ENCODE measurements at places on chromosomes 12 and 14. TPM values are rescaled to one million over a fixed set of nuclear protein-coding genes. Genes with fewer than 3 reads are reported as not detected.

Gene ACSS3
- 30.9 TPM for total RNA-seq

Gene EXD2
- 18.8 TPM for total RNA-seq

GRCh38 chr12:122363782-122364181 is 58.7 kb downstream of the CLIP1 start:
- H3K4me1 ChIP-seq = peaks cover 18% of the 10 kb centered on the region
- no peak overlapping the region for H3K4me3 ChIP-seq
- peaks cover 36% of the 10 kb centered on the region for H3K36me3 ChIP-seq
- H3K27me3 ChIP-seq = no peaks in the 10 kb centered on the region
- no peak for DNase-seq
- H3K27ac ChIP-seq = no peak overlapping the region

- peaks cover 8% of the 10 kb centered on the region for H3K27me3 ChIP-seq
- H3K4me3 ChIP-seq = peak overlapping the region; percentile 86
- peaks cover 17% of the 10 kb centered on the region for H3K36me3 ChIP-seq
- peak; percentile 95 for DNase-seq
- peak overlapping the region; percentile 94 for H3K27ac ChIP-seq
- H3K4me1 ChIP-seq = peaks cover 9% of the 10 kb centered on the region
Measured at GRCh38 chr12:93571365-93571924, 1.0 kb upstream of the SOCS2 start.

DNA sequence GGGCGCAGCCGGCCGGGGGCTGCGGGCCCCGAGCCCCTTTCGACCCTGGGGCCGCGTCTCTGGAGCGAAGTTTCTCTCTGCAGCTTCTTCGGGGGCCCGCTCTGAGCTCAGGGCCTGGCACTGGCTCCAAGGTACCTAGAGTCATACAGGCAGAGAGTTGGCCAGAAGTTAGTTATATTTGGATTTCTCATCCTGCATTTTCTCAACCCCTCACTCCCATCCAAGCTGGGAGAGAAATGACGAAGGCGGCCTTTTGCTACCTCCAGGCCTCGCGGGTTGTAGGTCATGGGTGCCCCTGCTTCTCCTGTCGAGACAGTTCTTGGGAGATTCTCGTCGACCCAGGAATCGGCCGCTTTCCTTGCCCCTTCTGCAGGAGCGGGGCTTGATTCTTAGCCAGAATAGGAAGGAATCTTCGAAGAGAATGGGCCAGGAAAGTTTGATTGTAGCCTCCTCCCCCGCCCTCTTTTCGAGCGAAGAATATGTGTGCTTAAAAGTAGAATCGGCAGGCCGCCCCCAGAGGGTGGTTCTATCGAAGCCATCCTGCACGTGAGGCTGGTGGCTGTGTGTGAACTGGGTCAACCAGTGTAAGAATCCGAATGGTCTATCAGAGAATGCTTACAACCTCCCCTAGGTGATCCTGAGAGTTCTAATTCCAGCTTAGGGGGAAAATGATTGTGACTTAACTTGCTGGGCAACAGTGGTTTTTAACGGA is 785 bp downstream of the MLEC start:
- H3K36me3 ChIP-seq = no peaks in the 10 kb centered on the region
- DNase-seq = no peak
- peak overlapping the region; percentile 86 for H3K27ac ChIP-seq

GRCh38 chr12:124548854-124549378 is 18.5 kb downstream of the NCOR2 start:
- H3K27ac ChIP-seq = peak overlapping the region; percentile 19
- no peak overlapping the region for H3K4me3 ChIP-seq
- no peaks in the 10 kb centered on the region for H3K36me3 ChIP-seq

DNA sequence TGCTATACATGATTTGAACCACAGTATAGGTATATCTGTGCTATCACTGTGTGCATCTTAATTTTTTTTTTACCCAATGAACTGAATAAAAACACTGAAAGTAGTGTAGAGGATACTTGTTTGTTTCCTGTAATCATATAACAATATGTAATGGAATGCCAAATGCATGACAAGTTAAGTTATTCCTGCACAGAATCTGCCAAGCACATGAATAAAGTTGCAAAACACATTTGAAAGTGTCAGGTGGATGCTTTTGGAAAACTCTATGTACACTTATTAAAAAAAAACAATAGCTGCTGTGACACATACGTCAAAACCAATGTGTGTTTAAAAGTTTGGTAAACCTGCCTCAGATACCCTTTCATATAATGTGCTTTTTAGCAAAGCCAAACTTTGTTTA is 1638.1 kb upstream of the SEL1L start:
- no peak for DNase-seq
- no peak overlapping the region for H3K4me3 ChIP-seq
- no peaks in the 10 kb centered on the region for H3K27me3 ChIP-seq
- no peaks in the 10 kb centered on the region for H3K4me1 ChIP-seq
- no peak overlapping the region for H3K27ac ChIP-seq

GRCh38 chr12:105107494-105108371 is at the start of gene WASHC4:
WASHC4 (plus strand) TSS chr12:105107731; CDS start chr12:105107801, 70 bp downstream.
- H3K36me3 ChIP-seq = peaks cover 6% of the 10 kb centered on the region
- H3K4me3 ChIP-seq = peak within 1 kb of the TSS; percentile 97
- H3K27ac ChIP-seq = peak within 1 kb of the TSS; percentile 97
- no peaks in the 10 kb centered on the region for H3K27me3 ChIP-seq
- peaks cover 26% of the 10 kb centered on the region for H3K4me1 ChIP-seq

GRCh38 chr14:52781629-52782028 is 9.8 kb downstream of the GNPNAT1 start:
- H3K27ac ChIP-seq = no peak overlapping the region
- H3K36me3 ChIP-seq = no peaks in the 10 kb centered on the region
- no peaks in the 10 kb centered on the region for H3K27me3 ChIP-seq
- DNase-seq = no peak
- no peak overlapping the region for H3K4me3 ChIP-seq
- H3K4me1 ChIP-seq = no peaks in the 10 kb centered on the region

GRCh38 chr14:103522649-103523574 is at the start of gene CKB:
CKB (minus strand) TSS chr14:103522830; CDS start chr14:103522493, 337 bp downstream.
- no peaks in the 10 kb centered on the region for H3K36me3 ChIP-seq
- peak within 1 kb of the TSS; percentile 59 for H3K4me3 ChIP-seq
- no peaks in the 10 kb centered on the region for H3K27me3 ChIP-seq
- peaks cover 64% of the 10 kb centered on the region for H3K4me1 ChIP-seq

- H3K27me3 ChIP-seq = no peaks in the 10 kb centered on the region
- H3K4me3 ChIP-seq = no peak overlapping the region
- DNase-seq = peak; percentile 34
- H3K4me1 ChIP-seq = no peaks in the 10 kb centered on the region
- H3K36me3 ChIP-seq = no peaks in the 10 kb centered on the region
Measured at GRCh38 chr14:39467889-39468524, 35.8 kb upstream of the FBXO33 start.
